ENCODE measurements at places on chromosomes 4 and X. TPM values are rescaled to one million over a fixed set of nuclear protein-coding genes. Genes with fewer than 3 reads are reported as not detected.

Gene PTPN13
- total RNA-seq = 0.91 TPM

Gene ENPEP
- total RNA-seq = not detected

Gene MCTS1
- total RNA-seq = 27.9 TPM

Gene GPM6B
- not detected for total RNA-seq

Gene LSM6
- 42.7 TPM for total RNA-seq

Gene CCKAR
- not detected for total RNA-seq

Gene TXK
- 0.79 TPM for total RNA-seq

Gene C4orf50
- total RNA-seq = 0.02 TPM

Gene RAB39B
- total RNA-seq = 8.8 TPM

Gene UCHL1
- total RNA-seq = 0.47 TPM

Gene PABPC5
- not detected for total RNA-seq

Gene METTL14
- total RNA-seq = 74.8 TPM

Gene PPM1K
- total RNA-seq = 146 TPM

Gene PNMA5
- 0.62 TPM for total RNA-seq

Gene SMARCA5
- 48.7 TPM for total RNA-seq

Gene ADH6
- total RNA-seq = not detected

Gene YY2
- 2.6 TPM for total RNA-seq

Gene DUSP21
- total RNA-seq = not detected

Gene PDZD4
- total RNA-seq = not detected

Gene HTR2C
- total RNA-seq = not detected

Gene ADGRL3
- total RNA-seq = not detected

Gene DGAT2L6
- total RNA-seq = not detected

Gene OPN1MW
- not detected for total RNA-seq

Gene PRR32
- total RNA-seq = not detected

Gene DRD5
- total RNA-seq = not detected

Gene CPEB2
- 17.6 TPM for total RNA-seq

Gene ODAPH
- total RNA-seq = 0.36 TPM

Gene LIMCH1
- total RNA-seq = not detected

Gene FGF16
- total RNA-seq = not detected

Gene NDNF
- total RNA-seq = not detected

Gene ZNF630
- total RNA-seq = not detected

Gene XAGE1A
- total RNA-seq = not detected

Gene P2RY8
- 142 TPM for total RNA-seq

Gene SHOX
- not detected for total RNA-seq

Gene CCNA2
- 0.94 TPM for total RNA-seq

Measured in B cell (primary cell).